ENCODE measurements at places on chromosomes 7 and 10. TPM values are rescaled to one million over a fixed set of nuclear protein-coding genes. Genes with fewer than 3 reads are reported as not detected.

GRCh38 chr7:154427533-154427932, 375.3 kb downstream of the DPP6 start:
- DNase-seq: no peak

DNA sequence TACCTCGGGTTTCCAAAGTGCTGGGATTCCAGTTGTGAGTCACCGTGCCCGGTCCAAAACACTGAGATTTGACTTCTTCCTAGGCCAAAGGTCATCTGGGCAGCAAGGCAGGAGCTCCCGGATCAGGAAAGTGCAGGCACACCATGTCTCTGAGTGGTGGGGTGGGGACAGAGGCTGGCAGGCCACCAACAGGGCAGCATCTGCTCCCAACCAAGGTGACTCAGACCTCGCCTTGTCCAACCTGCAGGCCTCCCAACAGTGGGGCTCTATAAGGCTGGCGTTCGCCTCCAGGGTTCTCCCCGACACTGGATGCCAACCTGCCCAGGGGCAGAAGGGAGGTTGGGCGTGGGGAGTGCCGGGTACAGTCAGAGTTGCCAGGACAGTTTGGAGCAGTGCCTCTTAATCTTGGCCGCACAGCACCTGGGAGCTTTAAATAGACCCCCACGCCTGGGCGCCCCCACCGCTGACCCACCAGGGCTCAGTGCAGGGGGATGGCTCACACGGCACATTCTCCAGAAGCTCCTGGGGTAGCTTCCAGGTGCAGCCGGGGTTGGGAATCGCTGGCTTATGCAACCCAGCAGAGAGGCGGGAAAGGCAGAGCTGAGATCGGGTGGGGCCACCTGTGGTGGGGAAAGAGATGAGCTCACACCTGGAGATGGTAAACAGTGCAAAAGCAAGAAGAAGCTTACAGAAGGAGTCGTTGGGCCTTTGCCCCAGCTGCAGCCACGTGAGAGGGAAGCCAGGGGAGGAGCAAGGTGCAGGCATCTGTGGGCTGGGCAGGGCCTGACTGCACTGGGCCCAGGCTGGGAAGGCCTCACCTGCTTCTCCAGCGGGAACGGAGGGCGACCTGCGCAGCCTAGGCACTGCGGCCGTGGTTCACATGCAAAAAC, 10.9 kb downstream of the CALML5 start:
- DNase-seq: no peak

TBL2 gene
- 31.3 TPM for total RNA-seq

GRCh38 chr10:15208221-15208620, 39.7 kb upstream of the NMT2 start:
- DNase-seq: no peak

DNA sequence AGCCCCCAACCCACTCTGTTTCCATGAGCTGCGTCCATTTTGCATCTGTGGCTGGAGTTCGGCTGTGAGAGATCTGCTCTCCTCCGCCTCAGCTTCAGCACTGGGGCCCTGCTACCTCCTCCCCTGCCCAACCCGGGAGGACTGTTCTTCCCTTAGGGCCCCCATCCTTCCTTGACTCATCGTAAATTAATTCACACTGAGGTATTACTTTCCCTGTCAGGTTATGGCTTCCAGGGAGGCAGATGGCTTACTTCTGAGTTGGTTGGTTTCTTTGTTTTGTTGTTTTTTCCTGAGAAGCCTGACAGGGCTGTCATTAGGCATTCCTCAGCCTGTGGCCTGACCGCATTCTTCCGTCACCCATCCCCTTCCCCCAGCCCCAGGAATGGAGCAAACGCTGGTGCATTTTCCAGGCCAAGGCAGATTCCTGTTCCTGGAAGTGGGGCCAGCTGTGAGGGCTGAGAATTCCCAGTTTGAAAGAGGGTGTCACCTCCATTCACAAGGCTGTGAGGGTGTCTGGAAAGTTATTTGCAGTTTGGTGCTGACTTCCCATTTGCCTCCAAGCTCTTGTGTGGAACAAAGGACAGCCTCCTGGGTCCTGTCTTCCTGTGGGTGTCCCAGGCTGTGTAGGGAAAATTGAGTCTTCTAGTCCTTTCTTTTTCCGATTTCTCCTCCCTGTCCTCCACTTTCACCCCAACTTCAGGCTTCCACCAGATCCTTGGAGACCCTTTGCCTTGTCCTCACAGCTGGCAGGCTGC, 11.7 kb downstream of the CPA5 start:
- DNase-seq: no peak

GRCh38 chr7:158447506-158448171, 140.0 kb downstream of the PTPRN2 start:
- DNase-seq: no peak

MLXIPL gene
- total RNA-seq: not detected

- DNase-seq: no peak
Observed at GRCh38 chr7:2169923-2170575, 62.7 kb downstream of the MAD1L1 start.

CHCHD3 gene
- total RNA-seq: 86.9 TPM
